ENCODE measurements at places on chromosomes 2 and 18.

GRCh38 chr2:85405201-85406059, 4.7 kb downstream of the CAPG start:
- peak; percentile 82 for DNase-seq

DNA sequence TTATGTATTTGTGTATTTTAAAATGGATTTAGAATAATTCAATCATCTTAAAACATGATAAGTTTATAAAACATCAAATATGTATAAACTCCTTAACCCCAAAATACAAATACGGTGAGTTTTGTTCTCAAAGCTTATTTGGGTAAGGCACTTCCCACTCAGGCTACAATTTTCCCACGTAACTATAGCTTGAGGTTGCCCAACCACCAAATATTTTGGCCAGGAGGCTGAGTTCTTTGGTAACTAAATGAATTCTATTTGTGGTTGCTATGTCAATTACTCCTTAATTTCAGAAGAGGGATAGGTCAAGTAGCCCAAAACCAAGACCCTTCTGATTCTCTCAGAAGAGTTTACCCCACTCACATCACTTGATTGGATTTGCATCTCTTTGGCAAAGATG, 70.4 kb downstream of the MYL12B start:
- no peak for DNase-seq

GRCh38 chr2:88254437-88255091, 84.4 kb downstream of the THNSL2 start:
- DNase-seq: no peak

DNA sequence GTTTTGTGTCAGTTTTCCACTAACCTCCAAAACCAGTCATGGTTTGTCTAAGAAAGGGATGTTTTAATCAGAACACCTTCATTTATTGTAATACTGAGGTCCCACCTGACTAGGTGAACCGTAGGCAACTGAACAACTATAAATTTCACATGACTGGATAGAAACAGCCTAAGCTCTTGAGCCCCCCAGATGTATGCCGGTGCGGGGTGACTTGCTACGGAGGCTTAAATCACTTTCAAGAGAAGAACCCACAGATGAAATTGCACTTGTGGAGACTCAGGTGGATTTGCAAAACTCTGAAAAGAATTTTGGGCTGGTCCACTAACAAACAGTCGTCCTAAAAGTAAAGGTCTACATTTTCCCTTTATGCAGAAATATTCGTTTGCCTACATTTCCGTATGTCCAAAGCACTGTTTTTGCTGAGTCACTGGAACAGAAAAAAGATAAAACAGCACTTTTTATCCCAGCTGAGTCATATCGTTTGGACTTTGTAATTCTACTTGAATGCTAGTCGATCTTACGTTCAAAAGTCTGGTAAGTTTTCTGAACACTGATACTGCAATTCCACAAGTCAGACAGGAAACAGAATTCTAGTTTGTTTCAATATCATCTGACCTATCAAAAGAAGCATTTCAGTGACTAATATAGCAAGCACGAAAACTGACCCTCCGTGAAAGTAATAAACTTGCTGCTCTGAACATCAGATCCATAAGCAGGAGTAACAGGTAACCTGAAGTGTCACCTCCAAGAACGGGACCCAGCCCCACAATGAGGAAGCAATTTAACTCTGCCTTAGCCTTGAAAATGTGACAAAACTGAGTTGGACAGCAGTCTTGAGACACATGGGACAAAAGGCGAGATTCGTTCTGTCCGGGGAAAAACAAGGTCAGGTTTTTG, 18.1 kb downstream of the ZNF516 start:
- DNase-seq: no peak

- no peak for DNase-seq
Measured at GRCh38 chr2:121505986-121506586, 24.6 kb upstream of the RNU4ATAC start.

DNA sequence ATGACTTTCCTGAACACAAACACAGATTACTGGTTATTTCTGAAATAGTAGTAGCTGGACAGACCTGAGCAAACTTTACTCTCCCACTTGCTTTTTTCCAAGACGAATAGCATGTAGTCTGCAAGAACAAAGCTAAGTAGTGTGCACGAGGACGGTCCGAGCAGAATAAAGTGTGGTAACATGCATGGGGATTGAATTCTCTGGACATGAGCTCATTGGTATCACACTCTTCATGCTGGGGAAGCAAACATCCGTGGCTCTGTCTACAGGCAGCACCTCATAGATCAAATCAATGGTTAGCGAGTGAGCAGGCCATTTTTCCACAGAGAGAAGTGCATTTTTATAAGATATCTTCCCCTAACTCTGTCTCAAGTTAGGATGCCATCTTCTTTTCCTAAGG, 164.8 kb upstream of the STK17B start:
- DNase-seq: no peak

DNA sequence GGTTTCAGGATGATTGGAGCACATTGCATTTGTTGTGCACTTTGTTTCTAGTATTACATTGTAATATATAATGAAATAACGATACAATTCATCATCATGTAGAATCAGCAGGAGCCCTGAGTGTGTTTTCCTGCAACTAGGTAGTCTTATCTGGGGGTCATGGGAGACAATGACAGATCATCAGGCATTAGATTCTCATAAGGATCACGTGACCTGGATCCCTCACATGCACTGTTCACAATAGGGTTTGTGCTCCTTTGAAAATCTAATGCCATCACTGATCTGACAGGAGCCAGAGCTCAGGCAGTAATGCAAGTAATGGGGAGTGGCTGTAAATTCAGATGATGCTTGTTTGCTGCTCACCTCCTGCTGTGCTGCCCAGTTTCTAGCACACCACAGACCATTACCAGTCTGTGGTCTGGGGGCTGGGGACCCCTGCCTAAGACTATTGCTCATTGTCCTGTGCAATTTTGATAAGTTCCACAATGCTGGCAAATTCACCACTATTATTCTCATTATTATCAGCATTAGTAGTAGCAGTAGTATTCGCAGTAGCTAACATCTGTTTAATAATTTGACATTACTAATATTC, 428.7 kb upstream of the TNP1 start:
- no peak for DNase-seq

DNA sequence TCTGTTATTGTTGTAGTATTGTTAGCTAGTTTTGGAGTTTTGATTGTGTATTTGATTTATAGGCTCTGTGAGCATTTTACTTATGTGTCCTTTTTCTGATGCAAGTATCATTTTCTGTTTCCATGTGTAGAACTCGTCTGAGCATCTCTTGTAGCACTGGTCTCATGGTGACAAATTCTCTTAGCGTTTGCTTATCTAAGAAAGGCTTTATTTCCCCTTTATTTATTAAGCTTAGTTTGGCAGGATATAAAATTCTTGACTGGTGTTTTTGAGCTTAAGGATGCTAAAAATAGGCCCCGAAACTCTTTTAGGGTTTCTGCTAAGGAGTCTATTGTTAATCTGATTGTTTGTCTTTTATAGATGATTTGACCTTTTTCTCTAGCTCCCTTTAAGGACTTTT, 57.6 kb upstream of the THUMPD2 start:
- DNase-seq: no peak

- no peak for DNase-seq
Measured at GRCh38 chr18:36770315-36770946, 58.4 kb downstream of the TPGS2 start.

DNA sequence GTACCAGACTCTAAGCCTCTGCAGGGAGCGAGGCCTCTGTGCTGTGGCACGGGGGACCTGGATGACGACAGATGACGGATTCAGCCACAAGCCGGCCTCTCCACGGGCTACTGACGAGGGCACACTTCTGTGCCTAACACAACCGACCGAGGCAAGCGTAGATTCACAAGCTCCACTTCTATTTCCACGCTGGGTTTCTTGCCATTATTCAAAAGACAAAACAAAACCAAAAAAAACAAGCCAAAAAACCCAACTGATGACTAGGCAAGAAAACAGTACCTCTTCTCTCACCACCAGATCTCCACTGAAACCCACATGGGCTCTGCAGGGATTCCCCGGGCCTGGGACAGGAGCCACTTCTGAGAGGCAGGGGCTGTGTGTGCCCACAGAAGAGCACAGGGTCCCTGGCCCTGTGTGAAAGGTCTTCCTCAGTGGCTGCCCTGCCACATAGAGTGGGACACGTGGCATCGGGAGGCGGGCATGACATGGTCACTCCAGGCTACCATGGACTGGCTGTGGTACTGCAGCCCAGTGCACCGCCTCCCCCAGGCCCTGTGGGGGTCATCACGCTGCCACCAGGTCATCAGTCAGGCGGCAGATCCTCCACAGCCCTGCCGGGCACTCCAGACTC, 254.7 kb downstream of the HDAC4 start:
- DNase-seq: no peak
